Adipocyte (in vitro differentiated cells): ENCODE measurements at places on chromosomes 11 and 22.

- no peak for DNase-seq
Observed at GRCh38 chr11:79335681-79336080, 105.1 kb downstream of the TENM4 start.

GRCh38 chr11:128551611-128552335 is 35.6 kb downstream of the ETS1 start:
- DNase-seq = no peak

GRCh38 chr11:58507355-58507754 is 550 bp downstream of the OR5B21 start:
- no peak for DNase-seq

DNA sequence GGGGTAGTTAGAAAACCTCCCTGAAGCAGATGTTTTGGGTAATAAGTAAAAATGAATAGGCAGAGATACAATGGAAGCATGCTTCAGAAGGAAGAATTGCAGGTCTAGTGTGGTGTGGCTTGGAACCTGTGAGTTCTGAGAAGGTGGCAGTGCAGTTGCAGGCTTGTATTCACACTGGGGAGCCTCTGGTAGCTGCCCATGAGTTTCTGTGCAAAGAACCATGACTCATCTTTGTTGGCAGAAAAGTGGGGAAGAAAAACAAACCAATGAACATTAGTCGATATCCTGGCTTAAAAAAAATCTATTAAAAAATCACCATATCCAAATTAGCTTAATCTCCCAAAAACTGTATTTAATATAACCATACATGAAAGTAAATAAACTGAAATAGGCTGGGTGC is 232.6 kb downstream of the FAT3 start:
- DNase-seq = no peak

DNA sequence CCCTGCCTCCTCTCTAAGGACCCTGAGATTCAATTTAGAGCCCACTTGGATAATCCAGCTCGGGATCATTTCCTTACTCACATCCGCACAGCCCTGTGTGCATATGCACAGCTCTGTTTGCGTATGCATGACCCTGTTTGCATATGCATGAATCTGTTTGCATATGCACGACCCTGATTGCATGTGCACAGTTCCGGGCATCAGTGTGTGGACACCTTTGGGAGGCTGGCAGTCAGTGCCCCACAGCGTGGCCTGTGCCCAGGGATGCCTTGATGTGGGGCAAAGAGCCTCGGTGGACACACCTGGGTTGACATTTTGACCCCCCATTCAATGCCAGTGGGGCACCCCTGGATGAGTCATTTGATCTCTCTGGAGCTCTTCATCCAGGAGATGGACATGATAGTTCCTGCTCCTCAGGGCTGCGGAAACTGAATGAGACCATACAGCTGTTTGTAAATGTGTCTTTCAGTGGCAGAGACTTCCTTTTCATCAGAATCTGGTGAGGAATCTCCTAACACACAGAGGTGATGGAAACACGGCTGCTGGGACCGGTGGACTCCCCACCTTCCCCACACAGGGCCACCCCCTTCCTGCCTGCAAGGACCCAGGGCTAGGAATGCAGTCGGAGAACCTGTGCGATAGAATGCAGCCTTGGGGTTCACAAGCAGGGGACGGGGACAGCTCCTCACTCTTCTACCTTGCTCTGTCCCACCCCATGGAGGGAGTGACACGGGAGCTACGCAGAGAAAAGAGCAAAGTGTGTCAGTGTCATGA is 41.2 kb downstream of the MYEOV start:
- DNase-seq = no peak

DNA sequence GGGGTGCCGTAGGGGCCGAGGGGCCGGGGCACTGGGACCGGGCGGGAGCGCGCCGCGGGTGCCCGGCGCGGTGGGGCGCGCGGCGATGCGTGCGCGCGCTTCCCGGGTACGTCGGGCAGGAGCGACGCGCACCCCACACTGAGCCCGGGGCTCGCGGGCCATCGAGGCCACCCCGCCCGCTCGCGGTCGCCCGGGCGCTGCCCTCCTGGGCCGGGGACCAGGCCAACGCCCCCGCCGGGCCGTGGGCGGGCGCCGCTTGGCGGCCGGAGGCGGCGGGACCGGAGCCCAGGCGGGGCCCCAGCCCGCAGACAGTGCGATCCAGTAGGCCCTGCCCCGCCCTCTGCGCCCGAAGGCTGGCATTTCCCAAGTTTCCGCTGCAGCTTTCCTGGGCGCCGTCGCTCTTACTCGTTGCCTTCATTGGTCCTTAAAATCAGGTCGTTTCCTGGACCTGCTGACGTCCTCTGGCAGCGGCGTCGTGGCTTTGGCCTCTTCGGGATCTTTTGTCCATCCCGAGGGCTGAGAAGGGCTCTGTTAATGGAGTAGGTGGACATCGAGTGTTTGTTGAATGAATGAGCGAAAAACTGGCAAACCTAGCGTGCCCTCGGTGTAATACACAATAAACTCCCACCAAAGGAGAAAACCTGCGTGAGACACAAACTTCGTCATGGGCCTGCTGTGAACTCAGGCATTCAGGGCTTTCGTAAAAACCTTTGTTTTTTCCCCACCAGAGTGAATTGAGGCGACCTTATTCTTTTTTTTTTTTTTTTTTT is 638 bp downstream of the PARVA start:
- DNase-seq = peak; percentile 93

- no peak for DNase-seq
Observed at GRCh38 chr22:49415151-49415951, 412.3 kb downstream of the BRD1 start.

DNA sequence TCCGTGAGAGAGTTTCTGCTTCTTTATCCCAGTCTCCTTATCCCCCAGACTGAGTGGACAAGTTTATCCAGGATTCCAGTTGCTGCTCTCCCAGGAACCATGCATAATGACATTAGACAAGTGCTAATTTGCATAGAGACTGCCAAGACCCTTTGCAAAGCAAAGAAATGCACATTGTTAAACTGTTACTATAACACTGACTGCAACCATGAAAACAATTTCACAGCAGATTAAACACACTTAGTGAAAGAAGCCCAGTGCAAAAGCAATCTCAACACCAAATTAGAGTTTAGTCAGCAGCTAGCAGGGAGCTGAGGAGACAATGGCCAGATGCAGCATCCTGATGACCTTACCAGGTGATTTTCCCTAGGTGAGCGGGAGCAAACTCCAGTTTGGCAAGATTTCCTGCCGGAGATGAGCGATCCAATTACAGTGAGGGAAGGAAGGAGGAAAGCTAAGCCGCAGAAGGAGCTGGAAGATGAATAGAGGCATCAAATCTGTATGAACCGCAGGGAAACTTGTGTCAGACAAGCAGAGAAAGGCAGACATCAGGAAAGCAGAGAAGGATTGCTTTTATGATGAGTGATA is 273.8 kb upstream of the B3GAT1 start:
- no peak for DNase-seq

DNA sequence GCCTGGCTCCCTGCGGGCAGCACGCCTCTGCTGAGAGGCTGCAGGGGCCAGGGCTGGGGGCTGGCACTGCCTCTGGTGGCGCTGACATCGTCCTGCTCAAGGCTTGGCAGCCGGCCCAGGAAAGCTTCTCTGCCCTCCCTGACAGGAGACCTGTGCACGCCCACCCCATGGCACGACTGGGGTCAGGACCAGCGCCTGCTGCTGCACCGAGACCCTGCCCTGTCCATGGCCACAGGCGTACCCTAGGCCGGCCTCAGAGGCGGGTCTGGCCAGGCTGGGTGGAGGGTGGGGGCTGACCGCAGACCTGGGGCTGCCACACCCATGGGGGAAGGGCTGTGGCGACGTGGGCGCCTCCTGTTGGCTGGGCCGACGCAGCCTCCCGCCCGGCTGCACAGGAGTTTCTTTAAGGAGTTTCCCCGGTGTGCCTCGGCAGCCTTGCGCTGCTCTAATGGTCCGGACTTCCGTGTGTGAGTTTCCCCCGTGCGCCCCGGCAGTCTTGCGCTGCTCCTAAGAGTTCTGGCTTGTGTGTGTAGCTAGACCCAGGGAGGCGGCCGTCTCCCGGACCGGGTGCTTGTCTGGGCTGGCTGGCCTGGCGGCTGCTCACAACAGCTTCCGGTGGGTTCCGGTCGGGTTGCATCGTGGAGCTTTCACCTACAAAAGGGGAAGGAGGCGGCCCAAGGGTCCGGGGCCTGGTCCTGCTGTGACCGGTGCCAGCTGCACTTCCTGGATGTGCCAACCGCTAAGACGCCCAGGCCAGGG is 4.6 kb downstream of the TRABD start:
- DNase-seq = peak; percentile 69

DNA sequence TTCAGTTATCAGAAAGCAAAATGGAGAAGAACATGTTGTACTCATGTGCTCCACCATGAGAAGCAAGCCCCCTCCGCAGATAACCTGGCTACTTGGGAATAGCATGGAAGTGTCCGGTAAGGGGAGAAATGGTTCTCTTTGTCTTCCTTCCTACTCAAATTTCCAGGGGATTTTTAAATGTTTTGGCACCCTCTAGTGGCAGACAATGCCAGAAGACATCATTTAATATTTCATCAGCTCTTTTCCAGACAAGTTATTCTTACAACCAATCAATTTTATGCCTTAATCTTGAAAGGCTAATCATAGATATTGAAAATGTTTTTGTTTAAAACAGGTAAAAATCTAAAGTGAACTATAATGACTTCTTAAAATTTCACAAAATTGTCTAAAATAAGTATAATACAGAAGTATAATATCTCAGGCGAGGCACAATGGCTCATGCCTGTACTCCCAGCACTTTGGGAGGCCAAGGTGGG is 15.7 kb downstream of the CRTAM start:
- peak; percentile 93 for DNase-seq

DNA sequence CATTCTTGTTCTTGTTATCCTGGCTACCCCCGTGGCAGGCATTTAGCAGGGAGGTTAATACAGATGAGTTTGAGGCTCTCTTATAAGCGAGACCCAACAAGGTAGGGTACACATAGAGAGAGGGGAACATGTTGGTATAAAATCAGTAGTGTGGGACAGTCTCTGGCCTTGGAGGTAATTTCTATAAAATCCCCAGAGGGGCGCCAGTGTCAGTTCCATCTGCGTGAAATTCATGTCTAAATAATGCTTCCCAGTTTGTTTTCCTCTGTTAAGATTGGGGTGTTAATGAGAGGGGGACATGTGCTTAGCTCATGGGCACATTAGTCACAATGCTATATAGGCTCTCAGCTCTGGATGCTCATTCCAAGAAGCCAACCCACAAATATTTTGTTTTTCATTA is 150.7 kb downstream of the MYO18B start:
- no peak for DNase-seq

DNA sequence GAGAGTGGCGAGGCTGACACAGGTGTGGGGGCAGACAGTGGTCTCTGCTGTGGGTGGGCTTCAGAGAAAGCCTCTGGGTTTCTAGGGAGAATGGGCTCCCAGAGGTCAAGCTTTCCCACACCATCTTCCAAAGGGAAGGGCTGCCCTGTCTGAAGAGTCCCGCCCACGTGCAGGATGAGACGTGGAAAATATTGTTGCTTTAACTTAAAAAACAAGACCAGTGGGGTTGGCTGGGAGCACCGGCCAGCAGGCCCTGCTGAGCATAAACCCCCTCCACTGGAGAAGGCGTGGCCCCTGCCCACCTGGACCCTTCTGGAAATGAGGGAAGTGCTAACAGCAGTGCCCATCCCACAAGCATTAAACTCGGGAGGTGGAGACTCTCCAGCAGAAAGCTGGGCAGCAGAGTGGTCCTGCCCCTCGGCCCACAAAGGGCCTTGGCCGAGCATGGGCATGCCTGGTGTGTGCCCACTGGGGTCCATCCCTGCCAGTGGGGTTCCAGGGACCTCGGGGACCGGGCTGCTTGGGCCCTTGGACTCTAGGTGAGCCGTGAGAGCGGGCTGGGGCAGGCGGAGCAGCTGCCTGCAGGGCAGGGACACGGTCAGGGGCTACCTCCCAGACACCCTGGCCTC is 15.4 kb downstream of the SELENOO start:
- no peak for DNase-seq

DNA sequence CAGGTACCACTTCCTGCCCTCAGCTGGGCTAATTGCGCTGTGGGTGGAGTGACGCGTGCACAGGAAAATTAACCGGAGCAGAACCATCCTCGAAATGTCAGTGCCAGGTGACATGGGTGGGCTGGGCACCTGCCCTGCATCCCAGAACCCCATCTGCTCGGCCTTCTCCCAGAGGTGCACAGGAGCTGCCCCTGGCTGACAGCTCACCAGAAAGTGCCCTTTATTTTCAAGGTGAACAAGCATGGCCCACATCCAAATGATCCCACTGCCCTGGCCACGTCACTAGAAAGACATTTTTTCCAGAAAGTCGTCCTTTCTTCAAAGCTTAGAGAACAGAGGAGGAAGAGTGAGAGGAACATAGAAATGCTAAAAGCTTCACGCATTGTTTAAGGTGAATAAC is 4.1 kb upstream of the ELFN2 start:
- no peak for DNase-seq

DNA sequence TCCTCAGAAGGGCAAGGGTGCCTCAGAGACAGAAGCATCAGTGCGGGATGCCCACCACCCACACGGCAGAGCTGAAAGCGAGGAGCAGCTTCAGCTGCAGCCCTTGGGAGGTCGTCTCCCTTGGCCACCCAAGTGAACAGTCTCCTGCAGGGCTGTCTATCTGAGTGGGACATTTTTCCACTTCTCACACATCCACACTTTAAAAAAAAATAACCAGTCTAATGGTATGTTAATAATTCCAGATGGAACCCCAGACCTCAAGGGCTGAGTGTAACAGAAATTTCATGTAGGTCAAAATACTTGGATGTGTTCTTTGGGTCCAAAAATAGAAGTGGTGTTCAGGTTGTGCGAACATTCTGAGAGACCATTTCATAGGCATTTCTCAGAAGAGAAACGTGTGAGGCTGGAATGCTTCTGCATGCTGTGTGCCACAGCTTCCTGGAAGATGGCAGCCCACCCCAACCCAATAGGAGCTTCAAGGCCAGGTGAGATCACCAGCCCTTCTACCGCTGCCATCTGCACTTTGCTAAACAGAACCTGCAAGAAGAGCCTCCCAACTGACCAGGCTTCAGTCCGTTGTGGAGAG is 623.2 kb downstream of the OPCML start:
- DNase-seq = no peak

DNA sequence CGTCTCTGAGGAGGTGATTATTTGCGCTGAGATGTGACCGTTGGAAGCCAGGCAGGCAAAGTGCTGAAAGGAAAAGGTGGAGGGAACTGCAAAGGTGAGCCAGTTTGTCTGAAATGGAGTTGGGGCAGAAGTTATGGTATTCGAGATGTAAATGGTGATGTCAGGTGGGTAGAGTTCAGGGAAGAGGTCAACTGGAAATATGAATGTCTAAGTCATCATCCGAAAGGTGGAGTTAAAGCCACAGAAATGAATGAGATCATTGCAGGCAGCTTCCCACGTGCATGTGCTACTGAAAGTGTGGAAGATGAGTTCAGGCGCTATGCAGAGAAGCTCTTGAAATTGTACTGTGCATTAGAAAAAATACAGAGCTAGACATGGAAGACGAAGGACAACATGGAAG is 2.2 kb upstream of the BPIFC start:
- DNase-seq = no peak

GRCh38 chr22:19825904-19826618 is 28.6 kb downstream of the GNB1L start:
- no peak for DNase-seq

DNA sequence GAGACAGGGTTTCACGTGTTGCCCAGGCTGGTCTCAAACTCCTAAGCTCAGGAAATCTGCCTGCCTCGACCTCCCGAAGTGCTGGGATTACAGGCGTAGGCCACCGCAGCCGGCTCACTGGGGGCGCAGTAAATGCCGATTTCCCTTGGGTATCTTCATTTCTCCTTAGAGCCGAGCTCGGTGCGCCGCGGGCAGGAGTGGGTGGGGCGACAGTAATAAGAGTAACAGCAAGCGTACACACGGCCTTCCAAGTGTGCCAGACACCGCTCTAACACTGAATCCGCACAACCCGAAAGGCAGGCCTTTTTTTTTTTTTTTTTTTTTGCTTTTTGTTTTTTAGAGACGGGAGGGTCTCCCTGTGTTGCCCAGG is 500 bp upstream of the ADSL start:
- DNase-seq = peak; percentile 75
